Activated T-cell treated with anti-CD3 and anti-CD28 coated beads, Interleukin-2, amount 50 U/mL, for 48 hours (primary cell): ENCODE measurements at places on chromosomes 5 and 9.

- DNase-seq: no peak
Measured at GRCh38 chr5:136246122-136246521, 53.2 kb upstream of the SMIM32 start.

- no peak for DNase-seq
Measured at GRCh38 chr5:170232786-170233185, at the start of gene C5orf58. Gene C5orf58, plus strand, starts transcription at chr5:170232985. Its CDS starts 1,992 bp downstream, at chr5:170234977.

DNA sequence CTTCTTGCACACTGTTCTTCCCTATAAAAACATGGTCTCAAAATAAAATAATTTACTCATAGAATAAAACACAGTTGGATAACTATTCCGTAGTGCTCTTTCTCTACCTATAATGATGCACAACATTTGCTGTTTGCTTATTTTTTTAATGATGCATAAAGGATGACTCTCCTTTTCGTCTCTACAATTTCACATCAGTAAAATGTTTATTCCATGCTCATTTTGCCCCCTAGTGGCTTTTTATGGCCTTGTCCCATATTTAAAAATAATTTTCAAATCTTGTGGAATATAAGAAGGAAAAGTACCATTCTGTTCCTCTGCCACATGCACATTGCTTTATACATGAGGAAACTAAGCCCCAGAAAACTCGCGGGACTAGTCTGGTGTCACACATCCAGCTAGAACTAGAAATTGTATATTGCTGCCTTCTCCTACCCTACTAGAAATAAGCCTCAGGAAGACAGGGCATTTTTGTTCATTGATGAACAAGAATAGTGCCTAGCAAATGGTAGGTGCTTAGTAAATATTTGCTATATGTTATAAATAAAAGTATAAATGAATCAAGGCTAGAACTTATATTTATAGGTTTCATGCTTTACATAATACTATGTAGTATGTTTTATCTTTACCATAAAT, 12.7 kb downstream of the KCTD16 start:
- DNase-seq: no peak

GRCh38 chr9:224026-224425, 9.4 kb downstream of the DOCK8 start:
- DNase-seq: no peak

DNA sequence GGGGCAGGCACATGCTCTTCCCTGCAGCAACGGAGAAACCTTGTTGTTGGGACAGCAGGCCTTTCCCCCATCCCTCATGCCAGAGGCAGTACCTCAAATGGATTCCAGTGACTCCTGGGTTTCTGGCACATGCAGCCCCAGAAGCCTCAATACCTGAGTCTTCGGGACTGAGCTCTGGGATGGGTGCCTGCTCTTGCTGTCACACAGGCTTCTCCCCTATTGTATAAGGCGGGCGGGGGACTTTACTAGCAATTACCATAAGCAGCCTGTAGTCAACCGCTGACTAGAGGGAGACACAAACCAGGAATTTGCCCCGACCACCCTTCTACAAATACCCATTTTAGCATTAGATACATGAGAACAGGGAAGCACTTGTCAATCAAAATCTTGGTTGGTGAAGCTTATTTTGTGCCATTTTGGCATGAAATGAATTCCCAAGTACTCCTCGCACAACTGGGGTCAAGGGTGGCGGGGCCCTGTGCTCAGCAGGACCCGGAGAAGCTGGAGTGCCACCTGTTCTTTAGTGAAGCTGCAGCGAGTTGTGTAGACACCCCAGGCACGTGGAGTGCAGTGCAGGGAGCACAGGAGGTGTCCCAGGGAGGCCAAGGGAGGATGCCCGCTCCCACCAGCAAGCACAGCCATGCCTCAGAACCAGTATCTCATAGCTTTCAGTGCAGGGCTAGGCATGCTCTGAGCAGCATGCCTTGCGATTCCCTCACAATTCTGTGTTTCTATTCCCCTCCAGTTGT, 21.2 kb downstream of the S1PR3 start:
- DNase-seq: no peak

GRCh38 chr5:69170495-69170894, 3.5 kb downstream of the CCNB1 start:
- DNase-seq: no peak

GRCh38 chr5:142254431-142254830, 70.4 kb downstream of the SPRY4 start:
- DNase-seq: no peak

DNA sequence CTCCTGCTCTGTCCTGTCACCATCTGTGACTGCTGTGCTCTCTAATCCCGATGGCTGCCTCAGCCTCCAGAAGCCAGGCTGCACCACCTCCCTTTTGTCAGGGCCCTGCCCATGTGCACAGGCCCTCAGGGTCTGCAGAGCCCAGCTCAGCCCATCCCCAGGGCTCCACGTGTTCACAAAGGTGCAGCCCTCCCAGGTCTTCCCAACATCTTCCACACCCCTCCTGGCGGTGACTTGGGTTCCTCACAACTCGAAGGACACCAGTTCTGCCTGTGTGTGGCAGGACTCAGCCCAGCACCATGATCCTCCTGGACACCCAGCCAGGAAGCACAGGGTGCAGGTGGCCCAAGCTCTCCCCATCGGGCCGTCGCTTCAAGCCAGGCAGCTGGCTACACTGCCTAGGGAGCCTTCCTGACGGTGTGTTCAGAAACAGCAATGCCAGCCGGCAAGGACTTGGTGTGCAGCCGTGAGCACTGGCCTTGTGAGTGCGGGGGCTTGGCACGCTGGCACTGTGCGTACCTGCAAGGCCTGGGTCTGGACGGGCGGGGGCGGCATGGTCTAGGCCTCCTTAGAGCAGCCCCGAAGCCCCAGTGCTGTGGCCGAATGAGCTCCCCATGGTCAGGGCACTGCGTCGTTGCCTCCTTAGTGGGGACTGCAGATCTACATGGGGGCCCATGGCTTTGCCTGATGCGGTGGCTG, 96.1 kb downstream of the MRPL36 start:
- no peak for DNase-seq

DNA sequence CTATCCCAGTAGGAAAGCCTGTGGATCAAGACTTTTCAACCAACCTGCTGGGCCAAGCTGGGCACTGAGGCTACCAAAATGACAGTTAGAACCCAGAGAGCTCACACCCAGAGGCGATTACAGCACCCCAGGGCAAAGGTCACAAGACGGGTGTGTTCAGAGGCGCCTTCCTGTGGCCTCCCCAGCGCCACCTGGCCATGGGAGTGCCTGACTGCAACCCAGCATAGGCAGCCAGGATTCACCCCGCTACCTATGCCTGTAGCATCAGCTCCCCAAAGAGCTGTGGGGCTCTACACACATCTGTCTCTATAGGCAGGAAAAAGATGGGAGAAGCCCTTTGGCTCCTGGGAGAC, 33.5 kb downstream of the PDGFRB start:
- DNase-seq: peak; percentile 38
